ENCODE measurements at places on chromosomes 3 and 15.

DNA sequence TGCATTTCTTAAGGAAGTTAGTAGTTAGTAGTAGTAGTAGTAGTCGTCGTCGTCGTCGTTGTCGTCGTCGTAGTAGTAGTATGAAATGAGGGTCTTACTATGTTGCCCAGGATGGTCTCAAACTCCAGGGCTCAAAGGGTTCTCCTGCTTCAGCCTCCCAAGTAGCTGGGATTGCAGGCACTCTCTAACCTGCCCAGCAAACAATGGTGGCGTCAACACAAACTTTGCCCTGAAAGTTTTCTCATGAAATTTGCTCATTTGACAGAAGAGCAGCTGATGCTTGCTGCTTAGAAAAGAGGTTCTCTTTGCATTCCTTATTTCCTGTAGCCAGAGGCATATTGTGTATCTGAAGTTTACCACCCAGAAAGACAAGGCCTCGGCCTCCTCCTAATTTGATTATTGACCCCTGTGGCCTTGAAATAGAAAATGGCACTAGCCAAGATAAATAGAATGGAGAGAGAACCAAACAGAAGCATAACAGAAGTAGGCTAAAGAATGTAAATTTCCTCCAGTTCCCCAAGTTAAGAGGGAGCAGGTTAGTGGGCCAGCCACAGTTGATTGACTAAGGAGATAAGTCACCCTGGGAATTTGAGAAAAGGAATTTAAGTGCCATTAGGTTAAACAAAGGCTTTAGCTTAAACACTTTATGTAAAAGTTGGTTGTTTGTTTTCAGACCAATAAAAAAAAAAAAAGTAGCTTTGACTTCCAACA lies 166.2 kb upstream of the ROBO2 start:
- DNase-seq, result no peak

DNA sequence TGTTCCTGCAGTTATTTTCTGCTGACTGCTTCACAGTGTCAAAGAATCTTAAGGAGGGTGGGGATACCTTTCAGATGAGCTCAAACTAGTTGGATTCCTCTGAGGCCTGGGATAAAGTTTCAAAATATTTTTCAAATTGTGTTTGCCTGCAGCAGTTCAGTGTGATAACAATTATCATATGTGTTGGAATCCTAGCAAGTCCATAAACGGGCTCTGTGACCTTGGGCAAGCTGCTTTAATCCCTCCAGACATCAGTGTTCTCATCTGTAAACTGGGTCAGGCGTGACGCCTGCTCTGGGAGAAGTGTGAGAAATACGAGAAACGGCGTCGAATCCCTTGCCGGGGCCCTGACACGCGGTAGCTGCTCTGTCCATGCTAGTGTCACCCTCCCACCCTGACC lies 153.5 kb downstream of the UACA start:
- DNase-seq, result no peak

GRCh38 chr3:125132815-125133214 lies 77.0 kb upstream of the HEG1 start:
- no peak for DNase-seq

GRCh38 chr3:106783231-106783630 lies 594.0 kb upstream of the CCDC54 start:
- no peak for DNase-seq

GRCh38 chr3:188294823-188295487 lies 141.0 kb downstream of the LPP start:
- no peak for DNase-seq

- no peak for DNase-seq
Observed at GRCh38 chr3:86562090-86562489, 428.9 kb downstream of the VGLL3 start.

DNA sequence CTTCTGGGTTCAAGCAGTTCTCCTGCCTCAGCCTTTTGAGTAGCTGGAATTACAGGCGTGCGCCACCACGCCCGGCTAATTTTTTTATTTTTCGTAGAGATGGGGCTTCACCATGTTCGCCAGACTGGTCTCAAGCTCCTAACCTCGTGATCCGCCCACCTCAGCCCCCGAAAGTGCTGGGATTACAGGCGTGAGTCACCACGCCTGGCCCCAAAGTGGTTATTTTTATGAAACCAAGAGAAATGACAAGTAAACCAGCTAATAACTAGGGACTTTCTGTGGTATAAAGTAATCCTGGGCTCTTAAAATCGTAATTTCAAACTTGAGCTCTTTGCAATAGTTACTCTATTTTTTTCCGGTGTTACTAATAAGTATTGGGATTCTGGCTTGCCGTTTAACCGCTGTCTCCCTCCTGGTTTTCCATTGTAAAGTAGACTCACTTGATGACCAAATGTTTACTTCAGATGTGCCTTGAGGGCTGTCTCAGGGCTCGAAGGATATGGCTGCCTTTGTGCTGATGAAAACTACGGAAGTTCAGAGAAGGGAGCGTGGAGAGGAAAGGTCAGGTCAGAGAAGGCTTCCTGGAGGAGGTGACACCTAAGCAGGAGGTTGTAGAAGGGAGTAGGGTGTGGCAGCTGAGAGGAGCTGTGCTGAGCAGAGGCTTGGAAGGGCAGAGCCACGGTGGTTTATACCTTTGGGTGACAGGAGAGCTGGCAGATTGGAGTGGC lies 4.2 kb downstream of the ZSCAN2 start:
- DNase-seq, result peak; percentile 75

- no peak for DNase-seq
Observed at GRCh38 chr3:172519740-172520139, 3.5 kb downstream of the TNFSF10 start.

- DNase-seq, result no peak
Observed at GRCh38 chr15:41584636-41585126, 25.7 kb downstream of the TYRO3 start.

GRCh38 chr3:106088304-106088703 lies 219.5 kb upstream of the CBLB start:
- DNase-seq, result no peak

GRCh38 chr15:38899300-38899699 lies 334.7 kb upstream of the RASGRP1 start:
- no peak for DNase-seq

- DNase-seq, result no peak
Observed at GRCh38 chr15:73049564-73050215, 2.6 kb upstream of the NEO1 start.

DNA sequence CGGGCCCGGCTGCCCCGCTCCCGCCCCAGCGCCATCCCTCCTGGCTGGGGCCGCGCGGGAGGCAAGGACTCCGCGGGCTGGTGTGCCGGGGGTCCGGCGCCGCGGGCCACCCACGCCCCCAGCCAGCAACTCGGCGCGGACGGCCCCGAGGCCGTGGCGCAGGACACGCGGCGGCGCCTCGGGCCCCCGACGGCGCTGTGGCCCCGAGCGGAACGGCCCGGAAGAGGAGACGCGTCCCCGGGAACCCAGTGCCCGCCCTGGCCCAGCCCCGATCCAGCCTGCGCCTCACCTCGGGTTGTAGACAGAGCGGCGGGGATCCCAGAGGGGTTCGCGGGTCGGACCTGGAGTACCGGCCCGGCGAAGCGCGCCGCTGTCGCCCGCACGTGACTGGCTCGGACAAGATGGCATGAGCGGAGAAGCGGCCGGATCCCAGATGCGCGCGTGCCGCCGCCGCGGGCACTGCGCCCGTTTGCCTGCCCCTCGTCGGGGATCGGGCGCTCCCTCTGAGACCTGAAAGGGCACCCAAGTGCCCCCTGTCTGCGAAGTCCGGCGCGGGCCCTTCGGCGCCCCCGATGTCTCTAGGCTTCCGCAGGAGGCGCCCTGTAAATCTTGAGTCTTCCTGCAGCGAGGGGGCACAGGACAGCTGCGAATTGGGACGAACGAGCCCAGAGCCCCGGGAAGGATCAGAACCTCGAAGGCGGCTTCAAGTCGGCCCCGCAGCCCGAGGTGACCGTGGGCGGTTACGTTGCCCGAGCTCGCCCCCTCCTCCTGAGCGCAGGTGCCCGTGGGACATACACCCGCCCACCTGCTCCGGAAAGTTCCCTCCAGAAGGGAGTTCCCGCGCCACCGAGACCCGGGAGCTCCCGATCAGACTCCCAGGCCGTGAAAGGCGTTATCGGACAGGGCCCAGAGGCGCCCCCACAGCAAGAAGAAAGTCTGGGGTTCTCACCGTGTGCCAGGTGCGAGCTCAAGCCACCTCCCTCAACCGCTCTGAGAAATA lies 598 bp upstream of the SFMBT1 start:
- DNase-seq, result peak; percentile 45

DNA sequence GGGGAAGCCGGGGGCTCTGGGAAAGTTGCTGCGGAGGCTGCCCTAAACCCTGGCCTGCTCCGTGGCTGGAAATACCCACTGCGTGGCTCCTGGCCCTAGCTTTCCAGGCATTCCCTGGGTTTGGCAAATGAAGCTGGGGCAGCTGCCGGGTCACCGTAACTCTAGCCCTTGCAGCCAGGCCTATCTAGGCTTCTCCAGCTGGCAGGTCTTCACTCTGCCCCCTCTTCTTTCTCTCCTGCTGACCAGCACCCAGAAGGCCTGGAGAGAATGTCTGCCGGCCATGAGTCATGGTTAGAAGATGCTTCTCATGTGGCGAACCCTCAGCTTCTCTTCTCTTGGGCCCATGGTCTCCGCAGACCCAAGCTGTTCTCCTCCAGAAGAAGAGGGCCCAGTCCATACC lies 5.6 kb upstream of the DLL4 start:
- no peak for DNase-seq

DNA sequence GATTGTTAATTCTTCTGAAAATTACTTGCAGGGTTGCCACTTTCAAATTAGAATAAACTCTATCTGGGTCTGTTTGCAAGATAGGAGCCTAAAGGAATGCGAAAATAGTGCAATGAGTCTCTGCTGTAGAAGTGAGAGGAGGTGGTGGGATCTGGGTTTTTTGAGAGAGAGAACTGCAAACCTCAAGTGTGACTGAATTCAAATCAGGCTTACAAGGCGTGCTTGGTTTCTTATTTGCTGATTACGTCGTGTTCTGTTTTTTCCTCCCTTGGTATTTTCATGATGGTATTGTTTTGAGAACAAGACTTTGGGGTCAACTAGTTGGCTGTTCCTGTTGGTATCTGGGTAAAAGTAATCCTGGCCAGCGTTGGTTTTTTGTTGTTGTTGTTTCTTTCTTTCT lies 490.9 kb upstream of the CFAP20DC start:
- DNase-seq, result no peak

GRCh38 chr3:135226057-135226456 lies 431.0 kb downstream of the EPHB1 start:
- DNase-seq, result no peak

- DNase-seq, result peak; percentile 58
Observed at GRCh38 chr15:55277116-55277564, 12.5 kb downstream of the RAB27A start.

GRCh38 chr3:195549931-195550519 lies 6.9 kb upstream of the PPP1R2 start:
- DNase-seq, result peak; percentile 55

DNA sequence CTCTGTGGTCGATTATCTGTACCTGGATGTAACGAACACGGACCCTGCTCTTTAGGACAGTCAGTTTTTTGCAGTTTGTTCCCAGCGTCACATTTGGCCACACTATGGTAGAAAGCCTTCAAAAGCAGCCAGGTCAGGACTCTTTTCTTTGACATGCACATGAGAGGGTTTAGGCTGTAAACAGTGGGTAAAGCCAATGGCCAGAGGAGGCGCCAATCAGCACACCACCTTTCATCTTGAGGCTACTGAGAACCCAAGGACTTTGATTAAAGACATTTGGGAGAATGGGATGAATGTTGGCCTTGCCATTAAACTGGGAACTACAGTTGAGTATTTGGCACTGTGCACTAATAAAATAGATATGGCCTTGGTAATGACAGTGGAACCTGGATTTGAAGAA lies 225.9 kb downstream of the OXSM start:
- DNase-seq, result no peak

DNA sequence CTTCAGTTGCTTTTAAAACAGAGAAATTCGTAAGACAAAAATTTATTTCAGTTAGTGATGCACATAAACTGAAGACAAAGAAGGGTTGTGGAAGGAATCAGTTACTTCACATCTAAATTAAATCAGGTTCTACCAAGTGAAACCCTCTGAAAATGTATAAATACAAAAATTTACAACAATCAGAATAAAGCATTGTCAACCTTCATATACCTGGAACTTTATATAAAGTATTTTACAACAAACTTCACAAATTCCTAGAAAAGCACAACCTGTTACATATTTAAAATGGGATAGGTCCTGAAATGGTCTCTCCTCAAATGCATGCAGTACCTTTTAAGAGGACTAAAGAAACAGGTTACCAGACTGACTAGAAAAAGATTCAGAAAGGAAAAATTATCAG lies 26.9 kb downstream of the ATOSA start:
- DNase-seq, result no peak

DNA sequence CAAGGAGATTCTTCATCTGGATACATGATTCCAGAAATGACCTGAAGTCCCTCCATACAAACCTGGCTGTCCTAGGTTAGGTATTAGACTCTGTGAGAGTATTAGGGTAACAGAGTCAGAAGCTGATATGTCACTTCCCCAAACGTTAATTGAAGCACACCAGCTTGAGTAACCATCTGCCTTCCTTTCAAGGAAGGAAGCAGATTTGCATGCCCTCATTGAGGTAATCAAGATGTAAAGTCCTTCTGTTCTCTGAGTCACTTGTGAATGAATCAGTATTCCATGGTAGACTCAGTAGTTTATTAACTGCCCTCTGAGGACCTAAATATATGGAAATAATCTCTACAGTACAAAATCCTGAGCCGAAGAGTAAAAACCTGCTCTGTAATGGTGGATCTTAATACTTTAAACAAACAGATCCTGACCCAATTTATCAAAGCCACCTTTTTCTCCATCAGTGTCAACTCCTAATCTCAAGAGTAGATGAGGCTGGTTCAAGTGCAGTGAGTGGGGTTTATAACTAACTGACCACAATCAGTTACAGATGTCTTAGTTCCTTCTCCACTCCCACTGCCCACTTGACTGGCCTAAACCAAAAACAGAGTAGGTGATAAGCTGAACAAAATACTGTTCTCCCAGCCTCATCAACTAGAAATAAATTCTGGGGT lies 246.2 kb upstream of the CHRM5 start:
- DNase-seq, result no peak

GRCh38 chr3:67296039-67296892 lies 298.2 kb downstream of the KBTBD8 start:
- DNase-seq, result no peak

DNA sequence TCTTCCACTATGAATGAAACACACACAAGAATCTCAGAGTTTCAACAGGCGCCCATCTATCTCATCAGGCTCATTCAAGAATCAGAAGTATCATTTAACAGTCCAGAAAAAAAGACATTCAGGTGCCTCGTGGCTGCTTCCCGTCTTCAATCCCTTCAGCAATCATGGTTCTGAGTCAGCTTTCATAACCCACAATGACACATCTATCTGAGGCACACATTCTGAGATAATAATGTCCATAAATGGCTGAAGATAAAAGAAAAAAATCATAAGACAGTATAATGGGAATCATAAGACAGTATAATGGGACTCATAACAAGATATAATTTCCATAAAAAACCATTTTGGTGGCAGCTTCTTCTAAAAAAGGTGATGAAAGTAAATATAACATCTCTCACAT lies 52.4 kb downstream of the TNIK start:
- DNase-seq, result no peak

GRCh38 chr3:11269007-11269406 lies 3.2 kb upstream of the ATG7 start:
- DNase-seq, result no peak

DNA sequence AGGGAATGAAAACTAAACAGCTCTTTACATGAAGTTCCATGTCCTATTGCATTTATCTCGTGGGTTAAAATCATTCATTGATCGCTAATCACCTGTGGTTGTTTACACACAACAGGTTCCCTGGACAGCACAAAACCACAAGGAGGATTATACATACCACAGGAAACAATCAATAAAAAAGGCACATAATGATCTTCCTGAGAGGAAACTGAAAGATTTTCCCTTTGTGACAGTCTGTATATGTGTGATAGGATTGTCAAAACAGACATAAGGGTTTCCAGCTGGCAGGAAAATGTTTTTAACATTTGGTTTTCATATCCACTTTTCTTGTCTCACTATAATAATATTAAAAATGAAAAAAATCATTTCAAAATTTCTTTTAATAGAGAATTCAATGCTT lies 541.8 kb downstream of the NLGN1 start:
- no peak for DNase-seq
